Right lobe of liver (tissue), 6 donors: ENCODE measurements at places on chromosomes 12 and 14. TPM values are rescaled to one million over a fixed set of nuclear protein-coding genes. Genes with fewer than 3 reads are reported as not detected.

Gene MTRFR
- 6.6 TPM for total RNA-seq

GRCh38 chr14:52079239-52079959 lies 10.5 kb upstream of the NID2 start:
- DNase-seq: no peak

Gene NELL2
- 0.43 TPM for total RNA-seq

- no peak for DNase-seq
These were observed 169.2 kb downstream of the SLC41A2 start for GRCh38 chr12:104788840-104789271.

DNA sequence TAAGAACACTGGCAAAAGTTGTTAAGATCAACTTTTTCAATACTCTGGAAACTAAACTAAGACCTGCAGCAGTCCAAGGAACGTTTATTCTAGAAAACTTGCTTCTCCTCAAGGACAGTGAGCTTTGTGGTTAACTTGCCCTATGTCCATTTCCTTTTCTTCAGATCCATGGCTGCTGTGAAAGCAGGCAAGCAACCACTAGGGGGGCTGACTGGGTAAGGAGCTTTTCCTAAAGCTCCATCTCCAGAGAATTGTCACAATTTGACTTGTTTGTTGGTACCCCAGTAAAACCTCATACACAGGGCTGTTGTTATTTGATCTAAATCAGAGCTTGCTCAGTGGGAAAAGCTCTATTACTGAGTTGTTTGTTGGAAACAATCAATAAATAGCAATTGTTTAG lies 10.1 kb upstream of the RPL10L start:
- DNase-seq: no peak
